AG10803 (cell line): ENCODE measurements at places on chromosomes 16 and 17.

GRCh38 chr17:42518755-42519545 is 17.1 kb upstream of the NAGLU start:
- DNase-seq, result peak; percentile 25

- DNase-seq, result no peak
These were observed 145.7 kb upstream of the CACNG5 start for GRCh38 chr17:66689221-66689620.

GRCh38 chr16:65005696-65006095 is 116.2 kb downstream of the CDH11 start:
- DNase-seq, result no peak

DNA sequence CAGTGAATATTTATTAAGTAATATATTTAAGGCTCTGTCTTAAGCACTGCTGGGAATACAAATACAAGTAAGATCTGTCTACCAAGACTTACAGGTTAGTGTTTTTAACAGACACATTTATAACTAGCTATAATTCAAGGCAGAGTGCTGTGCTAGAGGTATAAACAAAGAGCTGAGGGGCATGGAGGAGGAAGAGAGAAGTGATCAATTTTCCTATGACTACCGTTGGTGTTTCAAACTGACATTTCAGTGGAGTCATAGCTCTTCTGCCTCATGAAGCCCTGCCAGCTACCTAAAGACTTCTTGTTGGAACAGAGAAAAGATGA is 79.9 kb downstream of the CYB561 start:
- DNase-seq, result no peak

- DNase-seq, result no peak
These were observed 18.7 kb downstream of the CRISPLD2 start for GRCh38 chr16:84838383-84838948.

- DNase-seq, result no peak
These were observed 29.7 kb upstream of the KIF2B start for GRCh38 chr17:53792997-53793396.

DNA sequence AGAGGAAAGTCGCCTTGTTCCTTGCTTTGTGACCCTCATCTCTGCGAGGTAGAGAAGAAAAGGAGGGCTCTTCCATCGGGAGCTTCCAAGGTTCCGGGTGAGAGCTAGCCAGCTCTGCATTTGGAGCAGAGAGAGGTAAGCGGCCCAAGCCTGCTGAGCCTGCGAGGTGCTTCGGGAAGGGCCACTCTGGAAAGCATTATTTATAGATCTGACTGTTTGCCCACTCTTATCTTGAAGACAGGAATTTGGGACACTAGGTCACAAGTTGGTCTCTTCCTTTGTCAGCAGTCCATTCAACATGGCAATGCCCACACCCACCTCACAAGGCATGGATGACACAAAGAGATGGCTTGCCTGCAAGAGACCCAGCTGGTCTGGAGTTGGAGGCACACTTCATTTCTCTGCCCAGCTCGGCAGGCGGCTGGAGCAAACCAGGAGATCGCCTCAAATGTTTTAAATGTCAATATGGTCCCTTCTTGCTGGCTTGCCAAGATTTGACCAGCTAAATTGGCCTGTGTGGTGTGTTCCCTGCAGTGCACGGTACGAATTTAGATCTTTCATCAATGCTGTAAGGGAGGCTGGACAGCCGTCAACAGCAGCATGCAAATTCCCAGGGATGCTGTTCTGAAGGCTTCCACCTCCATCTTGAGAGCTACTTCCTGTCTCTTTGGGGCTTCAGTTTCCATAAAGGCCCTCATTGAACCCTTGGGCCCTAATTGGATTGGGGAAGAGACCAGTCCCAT is 19.5 kb downstream of the CBX4 start:
- no peak for DNase-seq

GRCh38 chr16:4944333-4945281 is 7.7 kb upstream of the PPL start:
- DNase-seq, result peak; percentile 96

- DNase-seq, result no peak
These were observed 50.7 kb downstream of the ANKRD11 start for GRCh38 chr16:89439659-89440058.

GRCh38 chr16:60181536-60181935 is 1447.4 kb upstream of the GOT2 start:
- DNase-seq, result no peak

GRCh38 chr17:80940171-80941123 is 51.2 kb upstream of the CHMP6 start:
- DNase-seq, result no peak

- DNase-seq, result peak; percentile 60
These were observed 247.9 kb downstream of the SEC14L1 start for GRCh38 chr17:77388384-77389306.

- DNase-seq, result peak; percentile 9
These were observed 647 bp downstream of the PRSS8 start for GRCh38 chr16:31134625-31135534.

DNA sequence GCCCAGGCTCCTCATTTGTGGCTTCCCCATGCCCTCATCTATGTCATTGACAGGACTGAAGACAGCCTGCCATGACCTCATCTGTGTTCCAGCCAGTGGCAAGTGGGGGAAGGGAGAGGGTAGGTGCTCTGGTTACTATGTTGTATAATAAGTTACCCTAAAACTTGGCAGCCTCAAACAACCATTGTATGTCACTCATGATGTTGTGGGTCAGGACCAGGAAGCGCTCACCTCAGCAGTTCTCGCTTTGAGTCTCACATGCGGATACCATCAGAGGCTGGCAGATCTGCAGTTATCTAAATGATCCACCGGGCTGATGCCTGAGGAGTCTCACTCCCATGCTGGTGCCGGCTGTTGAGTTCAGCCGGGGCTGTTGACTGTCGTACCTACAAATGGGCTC is 89.0 kb upstream of the TMEM97 start:
- no peak for DNase-seq

GRCh38 chr16:89370081-89370511 is 120.3 kb downstream of the ANKRD11 start:
- DNase-seq, result peak; percentile 66

DNA sequence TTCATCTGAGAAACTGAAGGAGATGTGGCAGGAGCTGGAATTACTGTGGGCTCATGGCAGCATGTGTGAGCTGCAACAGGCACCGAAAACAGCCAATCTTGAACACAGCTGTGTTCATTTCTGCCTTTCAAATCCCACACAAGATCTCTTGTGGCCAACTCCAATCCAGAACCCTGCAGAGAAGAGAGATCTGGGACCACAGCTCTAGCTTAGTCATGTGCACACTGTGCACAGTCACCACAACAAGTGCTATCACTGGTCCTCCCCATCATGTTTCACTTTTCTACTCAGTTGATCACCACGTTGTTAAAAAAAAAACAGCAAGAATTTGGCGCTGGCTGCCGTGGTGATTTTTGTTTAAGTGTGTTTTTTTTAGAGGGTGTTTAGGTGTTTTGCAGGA is 254.5 kb upstream of the ELAC2 start:
- DNase-seq, result peak; percentile 5

GRCh38 chr17:36657763-36658490 is 56.5 kb downstream of the MRM1 start:
- DNase-seq, result no peak

- DNase-seq, result no peak
These were observed 1747.9 kb downstream of the TP53TG3F start for GRCh38 chr16:35207059-35207999.

DNA sequence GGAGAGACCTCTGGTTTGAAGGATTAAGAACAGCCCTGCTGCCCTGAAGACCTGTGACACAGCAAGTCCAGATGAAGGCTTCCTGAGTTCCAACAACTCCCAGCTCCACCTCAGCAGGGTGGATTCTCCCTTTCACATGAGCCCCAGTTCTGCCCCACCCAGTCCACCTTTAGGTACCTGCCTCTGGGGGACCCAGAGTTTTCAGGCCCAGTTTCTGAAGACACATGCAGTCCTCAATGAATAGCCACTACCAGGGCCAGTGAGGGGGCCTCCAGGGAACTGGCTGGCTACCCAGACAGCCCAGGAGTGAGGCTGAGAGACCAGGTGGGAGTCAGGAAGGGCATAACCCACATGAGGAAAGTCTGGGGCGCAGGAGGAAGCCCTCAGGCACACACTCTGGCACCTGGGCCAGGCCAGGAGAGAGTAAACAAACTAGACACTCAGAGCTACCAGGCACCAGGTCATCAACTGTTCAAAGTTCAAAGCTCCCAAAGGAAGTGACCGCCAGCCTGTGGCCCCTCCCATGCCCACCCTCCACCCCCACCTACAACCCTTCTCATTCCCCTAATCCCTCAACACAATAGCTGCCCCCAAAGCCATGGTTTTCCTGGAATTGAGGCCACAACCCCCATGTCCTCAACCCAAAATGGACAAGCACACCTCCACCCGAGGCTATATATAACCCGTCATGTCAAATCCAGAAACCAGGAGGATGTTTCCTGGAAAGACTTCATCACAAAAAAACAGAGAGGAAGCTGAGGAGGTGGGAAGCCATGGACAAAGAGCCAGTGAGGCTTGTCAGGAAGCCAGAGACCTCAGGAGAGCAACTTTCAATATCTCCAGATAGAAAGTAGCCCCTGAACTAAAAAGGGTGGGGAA is 2.1 kb downstream of the MYO18A start:
- DNase-seq, result no peak

DNA sequence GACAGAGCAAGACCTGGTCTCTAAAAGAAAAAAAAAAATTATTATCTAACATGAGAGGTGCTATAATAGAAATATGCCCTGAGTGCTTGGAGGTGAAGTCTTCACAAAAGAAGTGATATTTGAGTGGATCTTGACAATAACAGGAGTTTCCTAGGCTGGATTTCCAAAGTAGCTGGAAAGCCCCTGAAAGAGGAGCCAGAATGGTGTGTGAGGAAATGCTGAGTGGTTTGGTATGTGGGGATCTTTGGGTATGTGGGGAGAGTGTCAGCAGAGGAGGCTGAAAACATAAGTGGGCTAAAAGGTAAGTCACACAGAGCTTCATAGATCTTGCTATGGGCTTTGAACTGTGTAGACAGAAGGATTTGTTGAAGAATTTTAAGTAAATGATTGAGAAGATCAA is 100.1 kb downstream of the YPEL2 start:
- DNase-seq, result no peak

DNA sequence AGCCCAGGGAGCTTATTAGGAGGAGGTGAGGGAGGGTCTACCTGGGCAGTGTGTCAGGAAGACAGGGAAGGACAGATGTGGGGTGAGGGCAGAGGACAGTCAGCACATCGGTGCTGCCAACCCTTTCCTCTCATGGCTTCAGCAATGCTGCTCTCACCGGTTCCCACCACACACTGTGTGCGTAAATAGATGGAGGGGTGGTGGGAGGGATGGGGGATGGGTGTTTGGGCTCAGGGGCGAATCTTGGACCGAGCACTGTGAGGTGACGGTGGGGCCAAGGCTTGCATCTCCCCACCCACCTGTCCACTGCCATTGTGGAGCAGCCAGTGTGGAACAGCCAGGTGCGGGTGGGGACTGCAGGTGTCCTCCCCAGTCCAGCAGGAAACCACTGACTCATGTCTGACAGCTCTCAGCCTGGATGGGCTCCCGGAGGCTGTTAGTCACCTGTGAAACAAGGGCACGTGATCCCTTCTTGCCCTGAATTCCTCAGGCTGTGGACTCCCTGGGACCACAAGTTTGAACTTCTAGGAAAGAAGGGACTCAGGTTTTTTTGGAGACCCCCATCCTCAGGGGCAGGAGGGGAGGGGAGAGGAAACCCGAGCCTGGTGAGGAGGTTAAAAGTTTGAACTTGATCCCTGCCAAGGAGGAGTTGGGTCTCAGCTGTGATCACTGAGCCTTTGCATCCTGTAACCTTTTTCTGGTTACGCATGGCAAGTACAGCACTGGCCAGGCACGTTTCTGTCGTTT is 42.7 kb upstream of the SMPD3 start:
- DNase-seq, result peak; percentile 18

GRCh38 chr17:67474081-67474661 is 97.1 kb downstream of the PITPNC1 start:
- peak; percentile 99 for DNase-seq

DNA sequence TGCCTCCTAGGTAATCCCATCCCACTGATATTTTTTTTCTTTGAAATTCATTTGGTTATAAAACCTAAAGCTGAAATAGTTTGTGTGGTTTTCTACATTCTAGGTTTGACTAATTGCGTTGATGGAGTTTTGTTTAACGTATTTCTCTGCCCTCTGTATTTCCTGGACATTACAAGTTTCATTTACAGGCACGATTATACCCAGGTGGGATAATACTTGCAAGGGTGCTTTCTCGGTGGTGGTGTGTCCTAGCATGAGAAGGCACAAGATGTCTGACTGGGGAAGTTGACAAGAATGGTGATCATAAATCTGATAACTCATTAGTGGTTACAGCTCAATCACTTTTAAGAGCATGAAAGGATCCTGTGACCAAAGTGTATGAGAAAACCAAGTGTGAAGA is 45.0 kb downstream of the DYNLRB2 start:
- no peak for DNase-seq

GRCh38 chr17:74528491-74529199 is 2.6 kb downstream of the CD300LB start:
- DNase-seq, result no peak

DNA sequence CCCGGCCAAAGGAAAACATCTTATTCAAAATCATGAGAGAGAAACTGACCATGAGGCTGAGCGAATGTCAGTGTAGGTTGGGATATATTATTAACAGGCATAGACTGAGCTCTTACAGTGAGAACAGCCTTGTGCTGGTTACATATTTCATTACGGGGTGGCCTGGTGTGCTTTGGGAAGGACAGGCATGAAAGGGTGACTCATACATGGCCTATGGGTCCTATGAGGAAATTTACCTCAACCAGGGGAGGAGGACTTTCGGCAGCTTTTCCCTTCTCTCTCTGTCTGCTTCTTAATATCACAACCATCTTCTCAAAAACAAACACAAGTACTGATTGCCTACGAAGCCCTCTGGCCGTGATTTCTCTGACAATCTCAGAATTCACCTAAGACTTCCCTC is 579.1 kb downstream of the CDH13 start:
- DNase-seq, result peak; percentile 5

DNA sequence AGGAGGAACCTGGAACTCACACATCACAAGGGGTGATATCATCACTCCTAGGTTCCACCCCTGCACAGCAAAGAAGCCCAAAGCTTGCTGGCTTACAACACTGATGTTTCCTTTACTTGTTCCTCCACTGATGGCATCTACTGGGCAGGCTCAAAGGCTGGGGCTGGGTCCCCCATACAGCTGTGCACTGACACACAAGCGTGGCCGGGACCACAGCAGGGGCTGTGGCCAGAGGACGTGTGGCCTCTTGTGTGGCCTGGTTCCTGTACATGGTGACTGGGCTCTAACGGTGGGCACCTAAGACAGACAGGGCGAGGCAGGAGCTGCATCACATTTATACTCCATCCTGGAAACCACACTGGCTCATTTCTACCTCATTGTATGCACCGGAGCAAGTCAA is 264.4 kb upstream of the FOXF1 start:
- no peak for DNase-seq
